Activated CD8-positive, alpha-beta memory T cell treated with anti-CD3 and anti-CD28 coated beads, Interleukin-2, amount 50 U/mL, for 48 hours (primary cell): ENCODE measurements at places on chromosomes 6 and 20.

- DNase-seq = no peak
Measured at GRCh38 chr20:23341073-23341472, 9.5 kb upstream of the NXT1 start.

GRCh38 chr20:48406498-48406897 lies 421.3 kb downstream of the PREX1 start:
- no peak for DNase-seq

GRCh38 chr6:150229436-150230163 lies 86.8 kb downstream of the PPP1R14C start:
- DNase-seq = no peak

GRCh38 chr20:57458400-57459160 lies 66.4 kb downstream of the CTCFL start:
- no peak for DNase-seq

GRCh38 chr6:43773050-43773979 lies 3.3 kb downstream of the VEGFA start:
- peak; percentile 81 for DNase-seq

DNA sequence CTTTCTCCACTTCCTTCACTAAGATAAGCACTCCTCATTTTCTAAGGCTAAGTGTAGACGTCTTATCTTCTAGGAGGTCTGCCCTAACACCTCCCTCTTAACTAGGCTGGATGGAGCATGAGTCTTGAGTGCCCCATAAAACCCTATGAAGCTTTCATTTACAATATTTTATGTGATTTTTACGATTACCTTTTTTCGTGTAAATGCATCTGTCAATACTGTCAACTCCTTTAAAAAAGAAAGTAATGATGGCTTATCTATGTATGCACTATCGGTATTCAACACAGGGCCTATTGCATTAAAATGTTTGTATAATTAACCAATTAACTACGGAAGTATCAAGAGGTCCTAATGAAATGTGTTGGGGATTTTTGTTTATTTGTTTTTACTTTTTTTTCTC lies 156.0 kb upstream of the FAM83B start:
- DNase-seq = no peak

DNA sequence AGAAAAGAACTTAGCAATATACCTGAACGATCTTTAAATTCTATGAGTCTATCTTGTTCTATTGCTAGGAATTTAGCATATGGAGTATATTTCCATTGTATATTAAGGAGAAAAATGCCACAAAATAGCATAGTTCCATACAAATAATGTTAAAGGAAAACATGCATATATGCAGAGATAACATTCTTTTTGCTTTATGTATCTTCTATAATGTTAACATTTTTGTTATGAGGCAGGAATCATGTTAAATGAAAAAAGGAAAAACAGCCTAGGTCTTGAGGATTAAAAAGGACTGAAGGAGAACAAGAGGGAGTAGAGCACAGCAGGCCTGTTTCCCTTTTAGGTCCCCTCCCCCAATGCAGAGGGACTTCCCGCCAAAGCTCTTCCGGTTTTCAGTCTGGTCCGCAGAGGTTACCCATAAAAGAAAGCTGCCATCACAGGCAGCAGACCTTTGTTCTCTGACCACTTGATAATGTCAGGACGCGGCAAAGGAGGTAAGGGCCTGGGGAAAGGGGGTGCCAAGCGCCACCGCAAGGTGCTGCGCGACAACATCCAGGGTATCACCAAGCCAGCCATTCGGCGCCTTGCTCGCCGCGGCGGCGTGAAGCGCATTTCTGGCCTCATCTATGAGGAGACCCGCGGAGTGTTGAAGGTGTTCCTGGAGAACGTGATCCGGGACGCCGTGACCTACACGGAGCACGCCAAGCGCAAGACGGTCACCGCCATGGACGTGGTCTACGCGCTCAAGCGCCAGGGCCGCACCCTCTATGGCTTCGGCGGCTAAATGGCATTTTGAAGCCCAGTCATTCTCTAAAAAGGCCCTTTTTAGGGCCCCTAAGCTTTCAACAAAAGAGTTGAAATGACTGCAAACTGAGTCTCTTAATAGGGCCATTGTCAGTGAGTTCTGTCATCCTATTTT lies 108.4 kb upstream of the PRSS16 start:
- DNase-seq = peak; percentile 86

DNA sequence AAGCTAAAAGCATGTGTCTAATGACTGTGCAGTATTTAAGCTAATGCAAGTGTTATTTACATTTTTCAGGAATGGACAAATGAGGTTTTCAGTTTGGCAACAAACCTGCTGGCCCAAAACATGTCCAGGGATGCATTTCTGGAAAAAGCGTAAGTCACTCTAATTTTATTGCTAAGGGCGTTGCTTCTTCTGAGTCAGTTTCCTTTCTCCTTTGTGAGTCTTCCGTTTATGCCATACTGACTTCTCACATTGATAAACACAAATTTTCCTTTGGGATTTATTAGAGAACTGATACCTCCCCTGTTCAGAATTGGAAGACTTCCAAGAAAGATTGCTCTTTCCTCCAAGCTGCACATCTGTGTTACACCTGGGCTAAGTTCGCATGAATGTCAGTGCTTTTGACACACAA lies 422.9 kb upstream of the PLCB4 start:
- no peak for DNase-seq

- no peak for DNase-seq
Measured at GRCh38 chr6:34125939-34126338, 19.9 kb downstream of the GRM4 start.

- DNase-seq = no peak
Measured at GRCh38 chr20:63932606-63933160, 23.5 kb downstream of the UCKL1 start.

- no peak for DNase-seq
Measured at GRCh38 chr20:11814267-11814666, 103.4 kb upstream of the BTBD3 start.

- DNase-seq = no peak
Measured at GRCh38 chr6:21613809-21614208, 20.3 kb downstream of the SOX4 start.

DNA sequence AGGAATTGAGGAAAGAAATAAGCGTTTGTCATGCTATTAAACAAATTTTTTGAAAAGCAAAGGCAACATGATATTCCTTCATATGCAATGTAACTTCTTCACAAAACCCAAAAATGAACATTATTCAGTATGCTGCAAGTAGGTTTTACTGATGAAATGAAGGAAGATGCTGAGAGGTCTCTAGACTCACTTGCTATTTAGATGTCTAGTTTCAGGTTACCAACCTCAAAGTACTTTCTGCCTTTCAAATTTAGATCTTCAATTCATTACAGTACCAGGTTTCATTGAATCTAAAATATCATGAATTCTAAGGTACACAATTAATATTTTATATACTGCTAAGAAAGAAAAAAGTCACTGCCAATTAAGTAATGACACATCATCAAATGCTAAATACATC lies 39.9 kb downstream of the MYO6 start:
- no peak for DNase-seq

- no peak for DNase-seq
Measured at GRCh38 chr6:43516367-43516696, 394 bp downstream of the YIPF3 start.

- DNase-seq = no peak
Measured at GRCh38 chr6:161792851-161793493, 519.1 kb upstream of the AGPAT4 start.

- no peak for DNase-seq
Measured at GRCh38 chr6:39218868-39219567, 10.3 kb downstream of the KCNK5 start.

DNA sequence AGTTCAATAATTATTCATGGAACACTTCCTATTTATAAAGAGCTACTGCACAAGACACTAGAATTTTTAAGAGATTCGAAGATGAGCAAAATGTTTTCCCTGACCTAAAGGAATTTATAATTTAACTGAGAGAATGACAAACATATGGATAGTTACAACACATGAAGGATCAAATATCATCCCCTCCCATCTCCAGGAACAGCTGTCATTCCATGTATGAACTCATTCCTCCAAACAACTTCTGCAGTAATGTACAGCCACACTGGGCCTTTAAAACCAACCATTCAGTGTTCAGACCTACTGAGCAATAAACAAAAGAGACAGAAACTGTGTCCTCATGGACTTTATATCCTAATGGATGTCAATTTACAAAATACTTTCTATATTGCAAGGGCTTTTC lies 87.8 kb downstream of the KIF16B start:
- DNase-seq = no peak

DNA sequence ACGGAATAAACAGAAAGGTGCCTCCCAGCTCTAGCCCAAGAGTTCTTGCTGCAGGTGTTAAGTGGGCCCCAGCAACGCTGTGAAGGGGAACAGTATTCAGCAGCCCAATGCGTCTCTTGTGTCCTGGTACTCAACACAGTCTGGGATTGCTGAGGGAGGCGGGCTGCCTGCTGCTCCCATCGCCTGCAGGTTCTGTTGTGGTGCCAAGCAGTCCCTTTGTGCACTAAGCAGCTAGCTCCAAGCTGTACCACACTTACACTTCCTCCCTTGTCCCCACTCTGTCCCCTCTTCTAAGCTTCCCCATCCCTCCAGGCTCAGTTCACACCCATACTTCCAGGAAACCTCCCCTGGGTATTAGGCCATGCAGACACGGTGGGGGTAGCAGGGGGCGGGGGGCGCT lies 92.7 kb downstream of the AGPAT4 start:
- no peak for DNase-seq

DNA sequence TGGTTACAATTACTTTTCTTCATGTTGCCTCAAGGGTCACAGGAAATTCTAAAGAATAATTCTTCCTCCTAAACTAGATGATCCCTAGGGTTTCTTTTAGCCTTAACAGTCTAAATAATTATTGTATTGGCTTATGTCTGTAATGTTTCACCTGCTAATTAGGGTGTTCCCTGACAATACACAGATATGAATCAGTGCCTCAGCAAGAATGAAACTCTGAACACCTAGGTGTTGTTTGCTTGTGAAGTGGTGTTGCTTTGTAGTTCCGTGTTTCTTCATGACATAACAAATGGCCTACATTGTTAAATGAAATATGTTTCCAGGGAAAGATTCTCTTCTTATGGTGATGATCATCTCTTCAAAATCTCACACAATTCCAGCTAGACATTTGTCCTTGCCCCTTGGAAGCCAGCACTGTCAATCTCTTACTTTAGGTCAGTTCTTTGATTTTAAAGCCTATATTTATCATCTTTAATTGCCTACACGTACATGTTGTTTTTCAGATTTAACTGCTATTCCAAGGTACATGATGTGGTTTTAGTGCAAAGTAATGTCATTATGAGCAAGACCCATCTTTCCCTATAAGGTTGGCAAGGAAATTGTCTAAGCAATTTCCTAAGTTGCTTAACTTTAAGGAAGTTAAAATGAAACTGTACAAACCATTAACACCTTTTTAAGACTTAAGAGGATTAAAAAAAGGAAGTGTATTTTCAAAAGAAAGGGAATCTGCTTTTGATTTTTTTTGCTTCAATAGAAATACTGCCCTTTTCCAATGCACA lies 111.9 kb downstream of the TBC1D7 start:
- no peak for DNase-seq

DNA sequence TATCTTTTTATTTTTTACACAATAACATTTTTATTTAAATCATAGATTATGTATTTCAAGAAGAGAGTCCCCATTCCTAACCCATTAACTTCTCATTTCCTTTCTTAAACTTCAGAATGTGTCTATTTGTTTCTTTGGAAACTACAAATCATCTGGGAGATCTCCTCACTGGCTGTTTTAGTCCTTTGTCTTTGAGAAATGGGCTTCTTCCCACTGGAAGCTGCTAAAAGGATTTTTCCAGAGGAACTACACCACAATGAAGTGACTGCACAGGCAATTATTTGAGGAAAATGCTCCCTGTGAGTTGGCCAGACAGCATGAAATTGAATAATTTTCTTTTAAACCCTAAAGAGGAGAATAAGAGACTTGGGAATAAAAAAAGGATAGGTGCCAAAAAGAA lies 119.1 kb downstream of the TENT5A start:
- DNase-seq = no peak

DNA sequence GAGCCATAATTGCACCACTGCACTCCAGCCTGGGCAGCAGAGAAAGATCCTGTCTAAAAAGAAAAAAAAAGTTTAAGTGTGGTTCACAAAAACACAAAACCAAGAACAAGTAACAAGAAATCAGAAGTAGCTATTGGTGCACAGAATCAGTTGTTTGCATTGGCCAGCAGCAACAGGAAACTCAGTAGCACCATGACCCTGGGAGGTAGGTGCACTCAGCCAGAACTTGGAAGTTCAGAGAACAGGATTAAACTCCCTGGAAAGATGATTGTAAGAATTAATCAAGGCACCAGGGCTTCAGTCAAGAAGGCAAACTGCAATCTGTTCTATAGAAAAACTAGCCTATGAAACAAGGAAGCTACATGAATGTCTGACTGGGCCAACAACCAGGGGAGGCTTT lies 267.9 kb downstream of the COL12A1 start:
- no peak for DNase-seq

DNA sequence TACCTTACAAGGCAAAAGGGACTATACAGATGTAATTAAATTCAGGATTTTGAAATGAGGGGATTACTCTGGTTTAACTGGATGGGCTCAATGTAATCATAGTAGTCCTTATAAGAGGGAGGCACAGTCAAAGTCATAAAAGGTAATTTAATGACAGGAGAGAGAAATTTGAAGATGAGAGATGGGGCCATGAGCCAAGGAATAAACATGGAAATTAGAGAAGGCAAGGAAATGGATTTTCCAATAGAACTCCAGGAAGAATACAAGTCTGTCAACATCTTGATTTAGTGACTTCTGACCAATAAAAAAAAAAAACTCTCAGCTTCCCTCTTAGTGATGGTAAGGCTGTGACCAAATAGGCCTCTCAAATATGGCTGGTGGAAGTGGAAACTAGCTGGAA lies 101.9 kb upstream of the BEND3 start:
- no peak for DNase-seq
